GM12878 (cell line): ENCODE measurements at places on chromosomes 16 and 17. TPM values are rescaled to one million over a fixed set of nuclear protein-coding genes. Genes with fewer than 3 reads are reported as not detected.

Gene RTN4RL1
- total RNA-seq = 0.10 and 0.13 TPM in 2 replicates

Gene SLC4A1
- not detected in 2 replicates for total RNA-seq

DNA sequence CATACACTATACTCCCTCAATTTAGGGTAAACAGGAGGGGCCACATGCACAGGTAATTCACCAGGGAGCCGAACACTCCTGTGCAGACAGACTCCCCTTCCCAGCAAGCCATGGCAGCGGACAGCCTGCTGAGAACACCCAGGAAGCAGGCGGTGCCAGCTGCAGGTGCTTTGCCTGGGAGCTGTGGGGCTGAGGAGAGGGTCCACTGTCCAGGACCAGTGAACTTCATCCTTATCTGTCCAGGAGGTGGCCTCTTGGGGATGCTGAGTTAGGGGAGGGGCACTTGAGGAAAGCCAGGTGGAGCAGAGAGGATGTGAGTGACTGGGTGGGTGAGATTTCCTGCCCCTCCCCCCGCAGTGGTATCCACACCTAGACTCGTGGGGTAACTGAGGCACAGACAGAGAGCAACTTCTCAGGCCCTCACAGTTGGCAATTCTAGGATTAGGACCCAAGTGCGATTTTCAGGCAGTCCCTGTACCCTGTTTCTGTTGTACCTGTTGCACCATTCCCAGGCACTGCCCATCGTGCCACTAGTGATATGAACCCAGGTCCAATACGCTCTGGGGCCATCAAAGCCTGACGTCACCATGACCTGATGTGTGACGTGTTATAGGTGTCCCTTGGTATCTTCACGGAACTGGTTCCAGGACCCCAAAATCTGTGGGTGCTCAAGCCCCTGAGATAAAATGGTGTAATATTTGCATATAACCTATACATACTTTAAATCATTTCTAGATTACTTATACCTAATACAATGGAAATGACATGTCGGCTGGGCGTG lies 1.2 kb downstream of the GRN start:
- H3K27ac ChIP-seq = peak overlapping the region; percentile 92
- H3K4me1 ChIP-seq = peaks cover 44% of the 10 kb centered on the region
- no peak for DNase-seq

GRCh38 chr16:81516478-81517149 lies 72.0 kb downstream of the CMIP start:
- H3K27ac ChIP-seq = no peak overlapping the region
- H3K36me3 ChIP-seq = peaks cover 4% of the 10 kb centered on the region
- peaks cover 45% of the 10 kb centered on the region for H3K4me1 ChIP-seq
- no peak for DNase-seq

DNA sequence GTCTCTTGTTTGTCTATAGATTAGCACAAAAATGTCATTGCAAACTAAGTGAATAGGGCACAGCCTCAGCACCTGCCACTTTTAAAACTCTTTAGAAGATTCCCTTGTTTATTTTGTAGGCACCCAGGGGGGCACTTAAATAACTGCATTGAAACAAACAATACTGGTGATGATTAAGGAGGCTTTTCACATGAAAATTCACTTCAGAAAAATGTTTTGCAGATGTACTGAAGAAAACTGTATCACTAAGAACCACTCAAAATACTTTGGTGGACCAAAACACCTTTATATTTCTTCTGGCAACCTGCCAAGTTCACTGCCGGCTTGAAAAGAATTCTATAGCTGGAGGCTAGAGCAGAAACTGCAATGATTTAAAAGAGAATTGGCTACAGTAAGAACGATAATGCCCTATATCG lies 281.5 kb downstream of the TOX3 start:
- no peak overlapping the region for H3K27ac ChIP-seq
- no peaks in the 10 kb centered on the region for H3K27me3 ChIP-seq
- no peaks in the 10 kb centered on the region for H3K4me1 ChIP-seq
- no peak for DNase-seq
- H3K36me3 ChIP-seq = no peaks in the 10 kb centered on the region

- no peaks in the 10 kb centered on the region for H3K36me3 ChIP-seq
- no peaks in the 10 kb centered on the region for H3K27me3 ChIP-seq
- no peak overlapping the region for H3K4me3 ChIP-seq
- H3K27ac ChIP-seq = no peak overlapping the region
- DNase-seq = no peak
These were observed 148.9 kb upstream of the COX10 start for GRCh38 chr17:13920413-13920812.

GRCh38 chr17:72008236-72008876 lies 112.5 kb upstream of the SOX9 start:
- peaks cover 7% of the 10 kb centered on the region; the same call in 1 of the 2 replicates for H3K4me1 ChIP-seq
- no peak for DNase-seq
- no peaks in the 10 kb centered on the region for H3K27me3 ChIP-seq
- no peak overlapping the region for H3K27ac ChIP-seq
- H3K36me3 ChIP-seq = no peaks in the 10 kb centered on the region

DNA sequence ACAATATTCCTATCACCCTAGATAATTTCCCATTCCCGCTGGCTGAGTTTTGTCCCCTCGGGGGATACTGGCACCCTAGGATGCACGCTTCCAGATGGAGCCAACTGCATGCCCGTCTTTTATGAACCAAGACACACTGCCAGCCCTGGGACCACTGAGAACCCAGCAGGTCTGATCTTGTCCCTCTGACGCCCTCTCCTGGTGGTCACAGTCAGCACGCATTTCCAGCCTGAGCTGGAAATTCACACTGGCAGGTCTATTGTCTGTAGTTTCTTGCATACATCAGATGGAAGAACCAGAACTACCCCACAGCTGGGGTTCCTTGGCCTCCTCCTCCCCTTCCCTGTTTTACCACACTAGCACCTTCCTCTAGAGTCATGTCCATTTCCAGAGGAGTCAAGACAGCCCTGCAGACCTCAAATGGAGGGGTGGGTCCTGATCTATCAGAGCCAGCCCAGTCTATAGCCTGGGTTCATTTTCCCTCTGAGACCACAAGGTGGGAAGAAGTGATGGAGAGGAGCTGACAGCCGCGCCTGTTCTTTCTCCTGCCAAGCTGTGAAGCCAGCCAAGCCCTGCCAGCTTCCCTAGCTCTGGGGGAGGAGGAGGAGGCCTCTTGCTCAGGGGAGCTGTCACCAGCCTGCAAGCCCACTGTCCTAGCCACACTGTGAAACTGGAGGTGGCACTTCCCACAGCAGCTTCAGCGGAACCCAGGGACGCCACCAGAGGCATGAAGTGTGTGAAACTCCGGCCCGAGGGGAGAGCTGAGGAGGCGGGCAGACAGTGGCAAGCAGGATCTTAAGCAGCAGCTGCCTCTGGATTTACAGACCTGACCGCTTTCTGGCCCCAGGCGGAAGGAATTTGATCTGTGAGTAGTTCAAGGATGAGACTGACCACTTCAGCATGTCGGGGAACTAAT lies 29.3 kb downstream of the MXRA7 start:
- no peaks in the 10 kb centered on the region for H3K36me3 ChIP-seq
- H3K4me1 ChIP-seq = no peaks in the 10 kb centered on the region
- H3K4me3 ChIP-seq = no peak overlapping the region
- H3K27me3 ChIP-seq = no peaks in the 10 kb centered on the region
- DNase-seq = no peak
- no peak overlapping the region for H3K27ac ChIP-seq

GRCh38 chr17:33012522-33013033 lies 20.9 kb downstream of the SPACA3 start:
- H3K4me1 ChIP-seq = no peaks in the 10 kb centered on the region
- no peak for DNase-seq
- H3K27me3 ChIP-seq = peaks cover 3% of the 10 kb centered on the region
- H3K4me3 ChIP-seq = no peak overlapping the region

Gene PRSS8
- total RNA-seq = 0.16 and 0.33 TPM in 2 replicates

Gene MYO15B
- 12.3 and 15.4 TPM in 2 replicates for total RNA-seq

GRCh38 chr17:3827124-3827773 lies 18.8 kb downstream of the NCBP3 start:
- no peak for DNase-seq
- H3K4me3 ChIP-seq = no peak overlapping the region
- no peaks in the 10 kb centered on the region for H3K27me3 ChIP-seq
- H3K27ac ChIP-seq = no peak overlapping the region
- H3K4me1 ChIP-seq = no peaks in the 10 kb centered on the region

DNA sequence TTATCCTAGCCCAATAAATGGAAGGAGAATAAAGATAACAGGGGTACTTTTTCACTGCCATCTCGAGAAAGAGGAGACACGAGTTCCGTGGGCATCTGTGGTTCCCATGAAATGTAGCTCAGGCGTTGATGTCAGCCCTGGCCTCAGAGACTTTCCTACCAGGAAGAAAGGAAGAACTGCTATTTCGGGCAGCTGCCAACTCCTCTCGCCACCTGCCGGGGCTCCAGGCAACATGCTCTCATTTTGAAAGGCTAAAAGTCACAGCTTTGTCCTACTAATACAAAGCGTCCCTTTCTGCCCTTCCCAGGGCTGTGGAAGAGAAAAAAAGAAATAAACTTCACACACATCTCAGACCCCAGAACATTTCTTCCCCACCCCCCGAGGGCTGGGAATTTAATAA lies 65.8 kb downstream of the DHRS7C start:
- no peaks in the 10 kb centered on the region for H3K27me3 ChIP-seq
- H3K27ac ChIP-seq = no peak overlapping the region
- H3K4me1 ChIP-seq = no peaks in the 10 kb centered on the region
- H3K4me3 ChIP-seq = no peak overlapping the region

- H3K27me3 ChIP-seq = peaks cover 2% of the 10 kb centered on the region; the same call in 1 of the 2 replicates
- no peaks in the 10 kb centered on the region for H3K4me1 ChIP-seq
- DNase-seq = no peak
- H3K27ac ChIP-seq = no peak overlapping the region
These were observed 14.7 kb upstream of the ZCCHC14 start for GRCh38 chr16:87507351-87508069.

DNA sequence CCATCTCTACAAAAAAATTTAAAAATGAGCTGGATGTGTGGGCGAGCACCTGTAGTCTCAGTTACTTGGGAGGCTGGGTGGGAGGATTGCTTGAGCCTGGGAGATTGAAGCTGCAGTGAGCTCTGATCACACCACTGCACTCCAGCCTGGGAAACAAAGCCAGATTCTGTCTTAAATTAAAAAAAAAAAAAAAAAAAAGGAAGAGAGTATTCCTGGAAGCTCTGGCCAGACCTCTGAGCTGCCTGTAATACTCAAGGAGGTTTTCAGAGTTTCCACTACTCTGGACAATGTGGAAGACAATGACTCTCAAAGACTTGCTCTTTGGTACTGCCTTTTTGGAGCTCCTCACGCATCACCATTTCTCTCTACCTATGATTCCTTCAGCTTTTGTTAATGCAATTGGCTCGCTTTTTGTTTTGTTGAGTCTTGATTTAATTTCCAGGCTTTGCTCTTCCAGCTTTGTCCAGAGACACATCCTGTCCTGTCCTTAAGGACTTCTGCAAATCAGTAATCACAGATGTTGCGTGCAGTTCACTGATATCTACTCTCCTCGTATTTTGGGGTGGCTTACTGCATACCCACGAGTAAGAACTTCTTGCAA lies 10.8 kb downstream of the CHD9 start:
- peak overlapping the region; percentile 0; the same call in 1 of the 2 replicates for H3K4me3 ChIP-seq
- peaks cover 82% of the 10 kb centered on the region for H3K4me1 ChIP-seq
- no peaks in the 10 kb centered on the region for H3K27me3 ChIP-seq
- H3K27ac ChIP-seq = peak overlapping the region; percentile 74

Gene TMEM100
- not detected in 2 replicates for total RNA-seq

- H3K36me3 ChIP-seq = peaks cover 3% of the 10 kb centered on the region
- H3K27me3 ChIP-seq = no peaks in the 10 kb centered on the region
- H3K4me3 ChIP-seq = no peak overlapping the region
- no peak overlapping the region for H3K27ac ChIP-seq
These were observed 226.6 kb downstream of the SPECC1 start for GRCh38 chr17:20235747-20236146.

- no peak for DNase-seq
- no peak overlapping the region for H3K4me3 ChIP-seq
- H3K27ac ChIP-seq = no peak overlapping the region
- no peaks in the 10 kb centered on the region for H3K36me3 ChIP-seq
- no peaks in the 10 kb centered on the region for H3K27me3 ChIP-seq
These were observed 63.7 kb upstream of the SIAH1 start for GRCh38 chr16:48448841-48449481.

DNA sequence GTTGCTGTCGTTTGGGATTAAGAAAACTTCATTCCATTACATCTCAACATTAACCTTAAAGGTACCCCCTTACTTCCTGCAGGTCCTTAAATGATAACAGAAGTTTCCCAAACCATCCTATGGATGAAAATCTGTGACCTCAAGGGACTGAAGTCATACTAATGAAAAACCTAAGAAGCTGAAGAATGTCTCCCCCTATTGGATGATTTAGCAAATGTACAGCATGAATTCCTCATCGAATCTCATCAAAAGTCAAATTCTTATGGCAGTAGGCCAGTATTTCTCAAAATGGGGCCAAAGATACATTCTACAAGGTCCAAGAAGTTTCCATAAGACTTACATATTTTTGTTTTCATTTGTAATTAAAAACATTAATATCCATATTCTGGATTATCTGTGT lies 13.5 kb downstream of the SCO1 start:
- H3K4me1 ChIP-seq = no peaks in the 10 kb centered on the region
- no peak overlapping the region for H3K27ac ChIP-seq
- H3K27me3 ChIP-seq = no peaks in the 10 kb centered on the region

DNA sequence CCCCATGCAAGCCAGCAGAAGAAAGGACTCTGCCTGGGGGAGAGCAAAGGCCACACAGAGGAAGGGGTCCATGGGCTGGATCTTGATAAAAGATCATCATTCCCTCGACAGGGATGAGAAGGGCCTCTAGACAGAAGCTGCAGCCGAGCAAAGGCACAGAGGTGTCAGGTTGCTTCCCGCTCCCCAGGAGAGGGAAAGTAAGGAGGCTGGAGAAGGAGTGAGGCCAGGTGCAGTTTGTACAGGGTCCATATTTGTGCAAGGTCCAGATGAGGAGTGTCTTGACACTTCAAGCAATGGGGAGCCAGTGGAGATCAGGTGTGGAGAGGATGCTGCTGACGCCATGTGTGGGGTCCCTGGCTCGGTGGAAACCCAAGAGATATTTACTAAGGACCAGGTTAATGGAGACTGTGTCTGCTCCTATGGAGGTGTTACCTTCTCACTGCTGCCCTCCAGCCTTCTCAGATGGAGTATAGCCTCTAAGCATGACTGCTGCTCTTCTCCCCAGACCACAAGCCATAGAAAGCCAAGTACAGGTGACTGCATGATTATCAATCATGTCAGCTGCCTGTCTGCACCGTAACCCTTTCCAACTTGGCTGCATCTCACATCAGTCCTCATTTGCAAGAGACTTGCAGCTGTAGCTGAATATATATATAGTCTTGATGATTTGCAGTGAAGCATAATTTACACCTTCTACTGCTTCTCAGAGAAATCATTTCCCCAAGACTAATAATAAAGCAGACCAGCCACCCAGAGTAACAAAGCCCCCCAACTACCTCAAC lies 21.1 kb downstream of the GAS7 start:
- DNase-seq = no peak
- H3K27ac ChIP-seq = no peak overlapping the region
- peaks cover 3% of the 10 kb centered on the region for H3K4me1 ChIP-seq
- no peaks in the 10 kb centered on the region for H3K36me3 ChIP-seq
- H3K27me3 ChIP-seq = no peaks in the 10 kb centered on the region
- H3K4me3 ChIP-seq = no peak overlapping the region

Gene ABAT
- total RNA-seq = 2.6 and 2.8 TPM in 2 replicates
